Trophoblast cell (in vitro differentiated cells and primary cell): ENCODE measurements at places on chromosomes 4 and X.

GRCh38 chr4:25310803-25311166 is 1.8 kb upstream of the ZCCHC4 start:
- DNase-seq = no peak

GRCh38 chr4:151700566-151701316 is 60.1 kb downstream of the GATB start:
- no peak for DNase-seq

GRCh38 chr4:77072195-77072753 is 3.5 kb downstream of the CCNI start:
- DNase-seq = peak; percentile 87

DNA sequence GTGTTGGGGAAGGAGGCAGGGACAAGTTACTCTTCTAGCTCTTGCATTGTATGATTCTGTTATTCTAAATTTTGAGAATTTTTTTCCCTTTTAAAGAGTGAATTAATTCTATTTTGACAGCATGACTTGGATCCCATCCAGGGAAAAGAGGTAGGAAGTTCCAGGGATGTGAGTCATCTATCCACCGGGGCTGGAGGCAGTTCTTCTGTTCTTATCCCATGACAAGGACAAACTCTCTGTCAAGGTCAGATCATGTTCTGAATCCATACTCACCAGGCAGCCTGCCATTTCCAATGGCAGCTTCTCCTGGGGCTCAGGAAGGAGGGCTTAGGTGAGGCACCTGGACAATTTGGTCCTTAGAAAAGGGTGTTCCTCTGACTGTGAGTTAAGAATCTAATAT is 132.0 kb upstream of the MED14 start:
- DNase-seq = peak; percentile 19

DNA sequence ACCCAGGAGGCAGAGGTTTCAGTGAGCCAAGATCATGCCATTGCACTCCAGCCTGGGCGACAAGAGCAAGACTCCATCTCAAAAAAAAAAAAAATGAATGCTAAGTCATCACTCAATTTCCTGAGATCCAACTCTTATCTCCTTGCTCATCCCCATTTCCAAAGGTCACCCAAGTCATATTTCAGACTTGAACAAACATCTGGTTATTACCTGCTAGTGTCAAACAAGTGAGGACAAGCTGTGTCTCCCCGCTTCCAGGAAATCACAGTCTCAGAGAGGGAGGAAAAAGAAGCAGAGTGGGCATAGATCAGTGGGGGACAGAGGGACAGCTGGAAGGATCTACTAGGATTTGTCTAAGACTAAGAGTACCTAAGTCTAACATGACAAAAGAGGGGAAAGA is 147.5 kb upstream of the FUNDC1 start:
- no peak for DNase-seq

GRCh38 chr4:150769845-150770244 is 187.9 kb downstream of the MAB21L2 start:
- no peak for DNase-seq
